ENCODE measurements at places on chromosomes 13 and 19.

GRCh38 chr19:48283908-48284307 lies 14.0 kb downstream of the ZNF114 start:
- no peak for DNase-seq

DNA sequence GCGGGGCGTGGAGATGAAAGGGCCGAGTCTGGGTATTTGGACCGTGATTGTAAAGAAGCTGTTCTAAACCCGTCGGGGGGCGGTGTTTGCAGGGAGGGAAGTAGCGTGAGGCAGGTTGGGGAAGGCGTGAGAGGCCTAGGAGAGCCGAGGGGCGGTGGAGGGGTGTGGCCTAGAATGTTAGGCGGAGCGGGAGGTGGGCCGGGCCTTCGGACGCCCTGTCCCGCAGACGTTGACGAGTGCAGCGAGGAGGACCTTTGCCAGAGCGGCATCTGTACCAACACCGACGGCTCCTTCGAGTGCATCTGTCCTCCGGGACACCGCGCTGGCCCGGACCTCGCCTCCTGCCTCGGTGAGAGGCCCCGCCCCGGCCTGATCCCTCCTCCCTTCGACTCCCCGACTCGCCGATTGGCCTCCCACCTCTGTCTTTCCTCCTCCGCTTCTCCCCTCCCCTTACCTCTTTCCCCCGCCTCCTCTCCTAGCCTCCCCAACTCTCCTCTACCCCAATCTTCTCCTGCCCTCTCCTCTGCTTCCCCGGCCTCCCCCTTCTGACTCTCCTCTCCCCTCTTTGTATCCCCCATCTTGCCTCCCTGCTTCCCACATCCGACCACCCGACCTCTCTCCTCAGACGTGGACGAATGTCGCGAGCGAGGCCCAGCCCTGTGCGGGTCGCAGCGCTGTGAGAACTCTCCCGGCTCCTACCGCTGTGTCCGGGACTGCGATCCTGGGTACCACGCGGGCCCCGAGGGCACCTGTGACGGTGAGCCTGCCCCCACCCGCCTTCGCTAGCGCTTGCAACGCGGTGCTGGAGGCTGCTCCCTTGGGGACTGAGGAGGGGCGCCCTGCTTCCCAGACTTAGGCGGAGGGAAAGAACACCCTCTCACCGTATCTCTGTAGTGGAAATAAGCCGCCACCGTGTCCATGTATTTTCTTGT lies 12.8 kb downstream of the LTBP4 start:
- DNase-seq = peak; percentile 64

DNA sequence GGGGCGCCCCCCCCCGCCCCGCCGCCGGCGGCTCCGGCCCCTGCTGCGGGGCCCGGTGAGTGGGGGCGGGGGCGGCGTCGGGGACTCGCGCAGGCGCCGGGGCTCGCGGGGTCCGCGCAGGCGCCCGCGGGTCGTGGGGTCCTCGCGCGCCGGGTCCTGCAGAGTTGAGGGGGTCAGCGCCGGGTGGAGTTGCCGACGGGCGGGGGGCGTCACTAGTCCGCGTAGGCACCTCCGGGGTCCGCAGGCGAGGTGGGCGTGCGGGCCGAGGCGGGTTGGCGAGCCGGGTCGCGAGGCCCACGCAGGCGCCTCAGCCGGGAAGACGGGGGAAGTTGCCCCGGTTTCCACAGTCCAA lies 365 bp downstream of the PPP6R1 start:
- DNase-seq = peak; percentile 33

DNA sequence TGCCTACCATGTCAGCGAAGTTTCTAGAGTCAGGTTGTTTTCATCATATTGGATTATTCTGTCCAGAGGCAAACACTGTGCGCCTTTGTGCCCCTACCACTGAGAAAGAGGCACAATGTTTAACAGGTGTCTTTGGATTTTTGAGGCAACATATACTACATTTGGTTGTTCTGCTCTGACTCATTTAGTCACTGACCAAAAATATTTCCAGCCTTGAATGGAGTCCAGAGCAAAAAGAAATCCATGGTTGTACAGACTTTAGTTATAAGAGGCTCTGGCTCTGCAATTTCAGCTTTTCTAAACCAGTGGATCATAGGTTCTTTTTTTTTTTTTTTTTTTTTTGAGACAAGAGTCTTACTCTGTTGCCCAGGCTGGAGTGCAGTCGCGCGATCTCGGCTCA lies 35.7 kb downstream of the LACC1 start:
- no peak for DNase-seq

- no peak for DNase-seq
These were observed 107.8 kb downstream of the EDNRB start for GRCh38 chr13:77810878-77811277.

DNA sequence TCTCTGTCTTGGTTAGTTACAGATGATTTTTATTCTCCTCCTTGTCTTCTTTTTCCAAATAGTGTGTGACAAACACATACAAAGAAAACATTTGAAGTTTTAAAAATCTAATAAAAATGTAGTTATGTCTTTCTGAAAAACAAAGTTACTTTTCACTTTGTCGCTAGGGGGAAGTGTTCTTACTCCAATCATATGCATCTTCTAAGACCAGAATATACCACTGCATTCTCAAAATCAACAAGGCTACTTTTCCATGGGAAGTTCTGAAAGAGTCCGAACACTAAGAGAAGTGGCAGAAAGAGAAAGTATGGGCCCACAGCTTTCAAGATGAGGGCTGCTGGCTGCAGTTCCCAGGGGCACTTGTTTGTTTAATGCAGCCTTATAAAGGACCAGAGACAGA lies 208.9 kb downstream of the DCT start:
- DNase-seq = no peak

- no peak for DNase-seq
These were observed 88.4 kb upstream of the PCDH8 start for GRCh38 chr13:52936806-52937205.

DNA sequence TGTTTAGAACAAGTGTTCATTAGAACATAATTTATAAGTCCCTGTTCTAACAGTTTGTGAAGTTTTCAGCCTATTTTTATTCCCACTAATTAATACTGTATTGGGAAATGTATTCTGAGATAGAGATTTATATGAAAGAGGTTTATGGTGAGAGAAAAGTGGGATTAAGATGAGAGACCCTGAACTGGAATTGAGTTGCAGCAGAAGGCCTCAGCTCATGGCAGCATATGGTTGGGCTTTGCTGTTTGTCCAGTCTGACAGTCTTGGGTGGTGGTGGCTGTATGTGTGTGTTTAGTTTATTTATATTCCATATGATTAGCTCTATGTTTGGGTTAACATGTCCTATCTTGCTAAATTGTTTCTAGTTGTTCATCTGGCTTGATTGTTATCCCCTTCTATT lies 575.1 kb downstream of the SLITRK5 start:
- DNase-seq = no peak

DNA sequence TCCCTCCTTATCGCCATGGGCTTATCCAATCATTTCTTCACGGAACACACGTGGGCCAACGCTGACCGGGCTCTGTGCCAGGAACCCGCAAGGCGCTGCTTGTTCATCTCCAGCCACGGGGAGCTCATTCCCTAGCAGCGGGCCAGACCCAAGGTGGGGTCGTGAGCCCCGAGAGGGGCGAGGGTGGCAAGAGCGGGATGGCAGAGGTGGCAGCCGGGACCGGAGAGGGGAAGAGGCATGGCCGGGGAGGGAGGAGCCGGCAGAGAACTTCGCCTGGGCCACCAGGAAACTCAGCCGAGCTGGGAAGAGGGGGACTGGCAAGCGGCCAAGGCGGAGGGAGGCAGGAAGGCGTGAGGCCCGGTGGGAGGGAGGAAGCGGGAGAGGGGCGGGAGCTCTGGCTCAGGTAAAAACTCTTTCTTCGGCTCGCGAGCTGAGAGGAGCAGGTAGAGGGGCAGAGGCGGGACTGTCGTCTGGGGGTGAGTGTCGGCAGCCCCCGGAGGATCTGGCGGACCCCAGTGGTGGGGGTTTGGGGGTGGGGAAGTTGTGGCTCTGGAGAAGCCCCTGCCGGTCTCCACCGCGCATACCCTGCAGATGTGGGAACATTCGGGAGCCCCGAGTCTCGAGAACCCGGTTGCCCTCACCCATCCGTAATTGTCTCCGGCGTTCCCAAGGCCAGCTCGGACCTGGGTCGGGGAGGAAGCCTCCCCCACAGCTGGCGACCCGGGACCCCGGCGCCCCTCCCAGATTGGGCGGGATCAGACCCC lies at the start of gene B3GNT3:
B3GNT3 (plus strand) TSS at position 408 of the 764 bp plus-strand sequence. CDS start 12,670 bp downstream, outside the sequence.
- DNase-seq = no peak

DNA sequence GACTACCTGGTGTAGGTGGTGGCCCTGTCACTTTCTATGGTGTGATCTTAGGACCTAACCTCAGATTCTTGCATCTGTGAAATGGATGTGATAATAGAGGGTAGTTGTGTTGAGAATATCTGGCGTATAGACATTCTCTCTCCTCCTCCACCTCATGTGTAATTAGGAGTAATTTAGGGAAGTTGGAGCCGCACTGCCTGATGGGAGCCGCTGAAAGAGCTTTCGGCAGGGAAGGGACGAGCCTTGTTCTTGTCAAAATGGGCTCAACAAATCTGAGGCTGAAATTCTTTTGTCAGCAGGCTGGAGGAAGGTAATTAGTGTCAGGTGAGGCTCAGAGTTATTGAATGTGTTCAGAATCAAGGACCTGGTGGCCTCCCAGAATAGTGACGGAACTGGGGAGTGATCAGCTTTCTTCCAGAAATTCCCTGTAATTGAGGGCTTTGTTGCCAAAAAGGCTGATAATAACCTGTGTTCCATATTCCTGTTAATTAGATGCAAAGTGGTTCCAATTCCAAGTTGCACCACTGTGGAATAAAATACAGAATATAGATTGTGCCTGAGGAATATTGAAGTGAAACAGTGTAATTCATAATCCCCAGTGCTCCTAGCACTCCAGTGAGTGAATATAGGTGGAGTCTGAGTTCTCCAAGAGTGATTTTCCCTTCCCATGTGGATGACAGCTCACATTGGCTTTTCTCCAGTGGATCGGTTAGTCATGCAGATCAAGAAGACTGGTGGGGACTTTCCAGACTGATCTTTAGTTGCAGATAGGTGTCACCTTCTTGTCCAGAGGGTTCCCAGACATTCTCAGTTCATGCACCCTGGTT lies 47.5 kb downstream of the SPATA13 start:
- DNase-seq = no peak

DNA sequence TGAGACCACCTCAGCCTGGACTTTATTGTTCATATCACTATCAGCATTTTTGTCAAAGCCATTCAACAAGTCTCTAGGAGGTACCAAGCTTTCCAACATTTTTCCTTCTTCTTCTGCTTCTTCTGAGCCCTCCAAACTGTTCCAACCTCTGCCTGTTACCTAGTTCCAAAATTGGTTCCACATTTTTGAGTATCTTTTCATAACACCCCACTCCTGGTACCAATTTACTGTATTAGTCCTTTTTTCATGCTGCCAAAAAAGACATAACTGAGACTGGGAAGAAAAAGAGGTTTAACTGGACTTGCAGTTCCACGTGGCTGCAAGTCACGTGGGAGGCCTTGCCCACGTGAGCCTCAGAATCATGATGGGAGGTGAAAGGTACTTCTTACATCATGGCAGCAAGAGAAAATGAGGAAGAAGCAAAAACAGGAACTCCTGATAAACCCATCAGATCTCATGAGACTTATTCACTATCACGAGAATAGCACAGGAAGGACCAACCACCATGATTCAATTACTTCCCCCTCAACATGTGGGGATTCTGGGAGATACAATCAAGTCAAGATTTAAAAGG lies 215.1 kb downstream of the PCDH17 start:
- no peak for DNase-seq

- no peak for DNase-seq
These were observed 10.0 kb downstream of the COL4A2 start for GRCh38 chr13:110317093-110317492.

DNA sequence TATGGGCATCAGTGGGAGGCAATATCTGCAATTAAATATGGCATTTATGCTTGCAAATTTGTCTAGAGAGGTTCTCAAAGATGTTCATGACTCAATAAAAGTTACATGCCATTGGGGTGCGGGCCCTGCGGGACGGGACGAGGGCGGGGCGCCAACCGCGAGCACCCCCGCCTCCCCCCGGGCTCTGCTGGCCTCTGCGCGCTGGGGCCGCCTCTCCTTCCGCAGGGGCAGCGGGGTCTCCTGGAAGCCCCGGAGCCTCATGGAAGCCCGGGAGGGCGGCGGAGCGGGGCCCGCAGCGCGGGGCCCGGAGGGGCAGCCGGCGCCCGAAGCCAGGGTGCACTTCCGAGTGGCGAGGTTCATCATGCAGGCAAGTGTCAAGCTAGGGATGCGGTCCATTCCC lies 179.2 kb downstream of the TPTE2 start:
- no peak for DNase-seq

GRCh38 chr19:47494729-47495128 lies 10.7 kb upstream of the KPTN start:
- DNase-seq = no peak

- DNase-seq = no peak
These were observed 324.7 kb downstream of the DLEU7 start for GRCh38 chr13:50518781-50519201.

GRCh38 chr19:55232286-55232602 lies 3.7 kb upstream of the TMEM86B start:
- DNase-seq = no peak

DNA sequence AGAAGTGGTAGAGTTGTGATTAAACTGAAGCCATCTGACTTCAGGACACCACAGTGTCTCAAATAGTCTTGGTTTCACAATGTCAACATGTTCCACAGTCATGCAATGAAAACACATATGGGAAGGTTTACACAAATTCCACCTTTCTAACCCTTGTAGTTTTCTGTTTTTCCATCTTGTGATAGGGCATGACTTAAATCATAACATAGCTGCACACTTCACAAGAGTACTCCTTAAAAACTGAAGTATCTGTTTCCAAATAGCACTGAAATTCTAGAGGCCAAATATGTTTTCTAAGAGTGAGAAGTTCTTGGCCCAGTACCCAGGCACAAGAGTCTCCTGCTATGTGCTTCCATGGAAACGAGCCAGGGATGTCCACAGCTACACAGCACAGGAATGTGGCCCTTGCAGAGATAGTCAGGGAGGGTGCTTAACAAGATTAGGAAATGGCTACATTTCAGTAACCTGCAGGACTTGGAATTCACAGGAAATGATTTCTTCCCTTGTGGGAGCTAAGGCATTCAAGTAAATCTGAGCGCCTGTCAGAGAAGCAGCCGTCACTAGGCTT lies 269.1 kb downstream of the NDFIP2 start:
- no peak for DNase-seq

DNA sequence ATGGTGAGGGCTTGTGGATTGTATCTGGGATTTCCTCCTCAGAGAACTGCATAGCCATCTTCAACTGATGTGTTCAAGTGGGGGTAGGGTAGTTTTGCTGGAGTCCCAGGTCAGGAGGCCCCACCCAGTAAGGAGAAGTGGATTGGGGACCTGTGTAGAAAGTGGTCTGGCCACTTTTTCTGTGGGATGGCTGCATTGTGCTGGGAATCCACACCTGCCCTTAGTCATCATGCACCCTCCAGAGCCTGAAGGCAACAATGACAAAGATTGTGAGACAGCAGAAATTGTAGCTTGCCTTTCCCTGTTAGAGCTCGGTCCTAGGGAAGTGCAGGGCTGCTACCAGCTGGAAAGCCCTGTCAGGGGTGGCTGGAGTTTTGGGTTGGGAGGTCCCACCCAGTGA lies 255.4 kb downstream of the NDFIP2 start:
- no peak for DNase-seq
